ENCODE measurements at places on chromosomes 1 and 21. TPM values are rescaled to one million over a fixed set of nuclear protein-coding genes. Genes with fewer than 3 reads are reported as not detected.

DNA sequence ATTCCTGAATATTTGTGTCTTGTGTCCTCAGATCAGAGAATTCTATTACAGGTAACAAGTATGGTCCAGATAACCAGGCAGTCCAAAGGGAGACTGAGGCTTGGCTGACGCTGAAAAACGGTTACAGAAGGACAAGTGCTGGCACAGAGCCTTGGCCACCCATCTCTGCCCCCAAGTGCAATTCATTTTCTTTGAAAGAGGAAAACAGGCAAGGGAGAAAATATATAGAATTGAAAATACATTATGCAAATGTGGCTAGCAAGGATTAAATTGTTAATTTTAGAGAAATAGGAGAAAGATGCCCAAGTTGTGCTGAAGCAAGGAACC lies 1.2 kb downstream of the SORT1 start:
- no peak for DNase-seq
- H3K27ac ChIP-seq = peak overlapping the region; percentile 15
- H3K4me3 ChIP-seq = peak overlapping the region; percentile 97
- no peaks in the 10 kb centered on the region for H3K36me3 ChIP-seq
- H3K27me3 ChIP-seq = no peaks in the 10 kb centered on the region
- peaks cover 25% of the 10 kb centered on the region for H3K4me1 ChIP-seq

The OXCT2 gene
- total RNA-seq = 0.37 TPM

GRCh38 chr1:15722836-15723532 lies 13.1 kb upstream of the SLC25A34 start:
- peaks cover 6% of the 10 kb centered on the region for H3K27me3 ChIP-seq
- peak overlapping the region; percentile 88 for H3K27ac ChIP-seq

The SYT6 gene
- total RNA-seq = 11.1 TPM

The SPRR2G gene
- not detected for total RNA-seq

DNA sequence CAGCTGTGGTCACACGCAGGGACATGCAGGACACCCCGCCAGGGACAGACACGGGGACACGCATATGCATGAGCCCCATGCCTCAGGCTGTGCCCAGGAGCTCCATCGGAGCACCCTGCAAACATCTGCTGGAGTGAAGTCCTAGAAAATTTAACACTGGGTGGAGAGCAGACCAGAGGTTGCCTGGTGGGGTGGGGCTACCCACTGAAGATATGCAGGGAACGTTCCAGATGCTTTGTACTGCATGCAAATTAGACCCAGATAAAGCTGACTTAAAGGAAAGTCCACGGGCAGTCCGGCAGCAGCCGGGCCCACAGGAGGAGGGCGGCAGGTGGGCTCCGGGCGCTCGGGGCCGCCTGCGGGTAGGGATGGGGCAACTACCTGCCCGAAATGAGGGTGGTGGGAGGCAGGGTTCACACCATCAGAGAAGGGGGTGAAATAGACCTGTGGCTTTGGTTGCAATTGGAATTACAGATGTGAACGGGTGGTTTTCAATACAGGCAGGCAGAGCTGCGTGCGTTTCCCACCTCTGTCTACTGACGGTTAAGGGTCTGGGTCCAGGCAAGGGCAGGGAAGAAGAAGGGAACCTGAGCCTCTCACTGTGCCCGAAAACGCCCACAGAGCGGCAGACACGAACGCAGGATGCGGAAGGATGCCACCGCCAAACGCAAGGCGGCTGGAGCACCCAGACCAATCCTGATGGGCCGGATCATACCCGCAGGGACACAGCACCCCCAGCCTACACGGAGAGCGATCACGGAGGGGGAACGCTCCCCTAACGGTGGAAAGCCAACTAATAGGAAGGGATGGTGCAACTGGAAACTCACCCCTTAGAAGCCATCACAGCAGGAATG lies 21.0 kb downstream of the CFAP74 start:
- peaks cover 10% of the 10 kb centered on the region for H3K27me3 ChIP-seq
- no peak overlapping the region for H3K4me3 ChIP-seq
- no peak overlapping the region for H3K27ac ChIP-seq
- H3K4me1 ChIP-seq = no peaks in the 10 kb centered on the region

DNA sequence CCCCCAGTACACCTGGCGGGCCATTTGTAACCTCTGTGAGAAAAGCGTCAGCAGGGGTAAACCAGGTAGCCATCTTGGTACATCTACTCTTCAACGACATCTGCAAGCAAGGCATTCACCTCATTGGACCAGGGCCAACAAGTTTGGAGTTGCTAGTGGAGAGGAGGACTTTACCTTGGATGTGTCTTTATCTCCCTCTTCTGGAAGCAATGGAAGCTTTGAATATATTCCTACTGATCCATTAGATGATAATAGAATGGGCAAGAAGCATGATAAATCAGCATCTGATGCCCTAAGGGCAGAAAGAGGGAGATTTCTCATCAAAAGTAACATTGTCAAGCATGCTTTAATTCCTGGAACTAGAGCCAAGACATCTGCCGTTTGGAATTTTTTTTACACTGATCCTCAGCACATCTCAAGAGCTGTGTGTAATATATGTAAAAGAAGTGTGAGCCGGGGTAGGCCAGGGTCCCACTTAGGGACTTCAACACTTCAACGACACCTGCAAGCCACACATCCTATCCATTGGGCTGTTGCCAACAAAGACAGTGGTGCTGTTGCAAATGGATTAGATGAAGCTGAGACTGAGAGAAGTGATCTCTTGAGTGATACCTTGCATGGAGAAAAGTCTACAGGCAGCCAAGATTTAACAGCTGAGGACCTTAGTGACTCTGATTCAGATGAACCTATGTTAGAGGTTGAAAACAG lies 2.7 kb downstream of the ZBED6 start:
- peaks cover 10% of the 10 kb centered on the region for H3K36me3 ChIP-seq
- H3K4me3 ChIP-seq = no peak overlapping the region
- no peak overlapping the region for H3K27ac ChIP-seq
- peaks cover 7% of the 10 kb centered on the region for H3K27me3 ChIP-seq
- no peak for DNase-seq

The RIT1 gene
- total RNA-seq = 35.9 TPM

GRCh38 chr1:202160377-202160940 lies at the start of gene PTPN7:
TSS of gene PTPN7 (minus strand) at chr1:202160602. CDS start at chr1:202159402, 1,200 bp downstream.
- DNase-seq = no peak
- peaks cover 10% of the 10 kb centered on the region for H3K27me3 ChIP-seq
- H3K27ac ChIP-seq = peak within 1 kb of the TSS; percentile 11
- H3K4me1 ChIP-seq = peaks cover 14% of the 10 kb centered on the region

GRCh38 chr1:86207323-86207722 lies 50.8 kb upstream of the COL24A1 start:
- H3K27me3 ChIP-seq = peaks cover 2% of the 10 kb centered on the region
- no peak for DNase-seq
- H3K36me3 ChIP-seq = no peaks in the 10 kb centered on the region
- H3K4me3 ChIP-seq = no peak overlapping the region
- H3K4me1 ChIP-seq = no peaks in the 10 kb centered on the region

- H3K27me3 ChIP-seq = no peaks in the 10 kb centered on the region
- no peak for DNase-seq
- H3K27ac ChIP-seq = no peak overlapping the region
Measured at GRCh38 chr21:39332175-39332574, 16.7 kb downstream of the HMGN1 start.

DNA sequence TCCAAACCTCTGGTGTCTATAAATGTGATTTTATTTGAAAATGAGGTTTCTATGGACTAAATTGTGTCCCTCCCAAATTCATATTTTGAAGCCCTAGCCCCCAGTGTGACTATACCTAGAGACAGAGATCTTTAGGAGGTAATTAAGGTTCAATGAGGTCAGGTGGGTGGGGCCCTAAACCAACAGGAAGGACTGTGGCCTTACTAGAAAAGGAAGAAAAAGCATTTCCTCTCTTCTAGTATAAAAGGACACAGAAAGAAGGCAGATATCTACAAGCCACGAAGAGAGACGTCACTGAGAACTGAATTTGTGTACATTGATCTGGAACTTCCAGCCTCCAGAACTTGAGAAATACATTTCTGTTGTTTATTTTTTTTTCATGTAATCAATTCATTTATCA lies 123.1 kb upstream of the RUNX1 start:
- no peak for DNase-seq
- H3K4me1 ChIP-seq = no peaks in the 10 kb centered on the region
- peaks cover 2% of the 10 kb centered on the region for H3K27me3 ChIP-seq
- H3K4me3 ChIP-seq = no peak overlapping the region
- no peak overlapping the region for H3K27ac ChIP-seq

DNA sequence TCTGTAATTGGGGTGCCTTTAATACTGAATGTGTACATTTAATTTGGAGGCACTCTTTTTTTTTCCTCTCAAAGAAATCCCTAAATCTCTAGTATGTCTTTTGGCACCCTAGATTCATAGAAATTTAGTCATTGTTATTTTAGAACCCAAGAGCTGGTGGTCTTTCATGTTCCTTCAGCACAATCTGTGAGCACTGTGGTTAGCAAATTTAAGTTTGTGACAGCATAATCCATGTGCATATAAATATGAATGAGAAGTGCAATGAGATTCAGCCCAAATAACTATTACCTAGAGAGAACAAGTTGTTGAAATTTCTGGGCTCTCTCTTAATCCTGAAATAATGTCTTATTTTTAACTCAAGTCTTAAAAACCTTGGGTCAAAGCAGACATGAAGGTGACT lies 4.5 kb downstream of the PPP1R8 start:
- H3K36me3 ChIP-seq = no peaks in the 10 kb centered on the region
- H3K27ac ChIP-seq = no peak overlapping the region
- no peak for DNase-seq
- H3K27me3 ChIP-seq = no peaks in the 10 kb centered on the region
- H3K4me3 ChIP-seq = no peak overlapping the region

The SELL gene
- total RNA-seq = not detected

DNA sequence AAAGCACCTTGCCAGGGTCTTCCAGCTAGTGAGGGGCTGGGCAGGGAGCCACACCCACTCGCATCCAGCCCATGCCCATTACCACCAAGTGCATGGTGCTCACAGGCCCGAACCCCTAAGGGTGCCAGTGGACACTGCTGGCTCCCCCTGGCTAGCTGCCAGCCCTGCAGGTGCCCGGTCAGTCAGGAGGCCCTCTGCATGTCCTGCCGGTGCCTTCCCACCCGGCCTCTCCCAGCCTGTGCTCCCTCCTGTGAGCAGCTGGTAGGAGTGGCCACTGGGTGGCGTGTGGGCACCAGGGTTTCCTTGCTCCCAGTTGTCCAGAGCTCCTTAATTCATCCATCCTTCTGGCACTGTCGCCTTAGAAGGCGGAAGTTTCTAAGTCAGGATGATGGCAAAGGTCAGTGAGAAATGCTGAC lies 33.4 kb downstream of the QSOX1 start:
- H3K36me3 ChIP-seq = peaks cover 27% of the 10 kb centered on the region
- no peak overlapping the region for H3K27ac ChIP-seq
- peaks cover 22% of the 10 kb centered on the region for H3K27me3 ChIP-seq
- DNase-seq = peak; percentile 84
- peaks cover 28% of the 10 kb centered on the region for H3K4me1 ChIP-seq

DNA sequence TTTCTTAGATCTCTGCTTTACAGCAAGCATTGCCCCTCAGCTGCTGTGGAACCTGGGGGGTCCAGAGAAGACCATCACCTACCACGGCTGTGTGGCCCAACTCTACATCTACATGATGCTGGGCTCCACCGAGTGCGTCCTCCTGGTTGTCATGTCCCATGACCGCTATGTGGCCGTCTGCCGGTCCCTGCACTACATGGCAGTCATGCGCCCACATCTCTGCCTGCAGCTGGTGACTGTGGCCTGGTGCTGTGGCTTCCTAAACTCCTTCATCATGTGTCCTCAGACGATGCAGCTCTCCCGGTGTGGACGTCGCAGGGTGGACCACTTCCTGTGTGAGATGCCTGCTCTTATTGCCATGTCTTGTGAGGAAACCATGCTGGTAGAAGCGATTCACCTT lies 33.4 kb upstream of the OR2B11 start:
- no peak overlapping the region for H3K27ac ChIP-seq
- no peak for DNase-seq
- H3K4me1 ChIP-seq = no peaks in the 10 kb centered on the region
- H3K27me3 ChIP-seq = no peaks in the 10 kb centered on the region
- no peaks in the 10 kb centered on the region for H3K36me3 ChIP-seq
- H3K4me3 ChIP-seq = no peak overlapping the region

- no peak for DNase-seq
- H3K36me3 ChIP-seq = no peaks in the 10 kb centered on the region
- no peaks in the 10 kb centered on the region for H3K4me1 ChIP-seq
- H3K27me3 ChIP-seq = no peaks in the 10 kb centered on the region
Measured at GRCh38 chr1:84247425-84248220, 53.9 kb upstream of the SAMD13 start.

- peaks cover 7% of the 10 kb centered on the region for H3K36me3 ChIP-seq
- peaks cover 3% of the 10 kb centered on the region for H3K27me3 ChIP-seq
- no peak overlapping the region for H3K27ac ChIP-seq
- DNase-seq = no peak
- H3K4me3 ChIP-seq = no peak overlapping the region
- H3K4me1 ChIP-seq = peaks cover 1% of the 10 kb centered on the region
Measured at GRCh38 chr1:59367301-59368007, 70.6 kb downstream of the FGGY start.

- no peak overlapping the region for H3K27ac ChIP-seq
- peaks cover 2% of the 10 kb centered on the region for H3K27me3 ChIP-seq
- no peaks in the 10 kb centered on the region for H3K36me3 ChIP-seq
- no peak overlapping the region for H3K4me3 ChIP-seq
Measured at GRCh38 chr1:225711236-225711937, 58.5 kb upstream of the ENAH start.

- peaks cover 5% of the 10 kb centered on the region for H3K27me3 ChIP-seq
- H3K36me3 ChIP-seq = peaks cover 6% of the 10 kb centered on the region
- H3K27ac ChIP-seq = no peak overlapping the region
- no peak overlapping the region for H3K4me3 ChIP-seq
Measured at GRCh38 chr1:21378705-21379494, 61.0 kb upstream of the NBPF3 start.

GRCh38 chr1:47812904-47813514 lies 184.2 kb downstream of the TRABD2B start:
- peaks cover 7% of the 10 kb centered on the region for H3K27me3 ChIP-seq
- H3K27ac ChIP-seq = no peak overlapping the region
- peaks cover 5% of the 10 kb centered on the region for H3K36me3 ChIP-seq
- H3K4me3 ChIP-seq = no peak overlapping the region
- peaks cover 17% of the 10 kb centered on the region for H3K4me1 ChIP-seq

The HSD3B2 gene
- not detected for total RNA-seq

DNA sequence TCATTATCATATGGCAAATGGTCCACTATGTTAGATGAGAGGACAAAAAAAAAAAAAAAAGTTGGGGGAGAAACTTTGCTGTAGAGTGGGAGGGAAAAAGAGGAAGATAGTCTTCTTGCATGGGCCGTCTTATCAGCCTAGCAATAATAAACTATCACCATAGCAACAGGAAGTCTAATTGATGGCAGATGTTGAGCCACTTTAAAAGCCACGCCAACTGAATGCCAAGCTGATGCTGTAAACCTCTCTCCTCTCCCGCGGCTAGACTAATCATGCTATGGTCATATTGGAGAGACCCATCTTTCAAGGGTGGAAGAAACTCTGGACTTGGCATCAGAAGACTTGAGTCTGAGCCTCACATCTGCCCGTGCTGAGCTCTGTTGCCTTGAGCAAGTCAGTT lies 122.2 kb upstream of the HOOK1 start:
- no peak overlapping the region for H3K4me3 ChIP-seq
- H3K27ac ChIP-seq = no peak overlapping the region
- peaks cover 23% of the 10 kb centered on the region for H3K4me1 ChIP-seq

- H3K4me3 ChIP-seq = no peak overlapping the region
- H3K4me1 ChIP-seq = peaks cover 2% of the 10 kb centered on the region
- H3K36me3 ChIP-seq = peaks cover 28% of the 10 kb centered on the region
- peaks cover 1% of the 10 kb centered on the region for H3K27me3 ChIP-seq
- no peak overlapping the region for H3K27ac ChIP-seq
- DNase-seq = no peak
Measured at GRCh38 chr1:33548319-33548718, 75.9 kb downstream of the ZSCAN20 start.

GRCh38 chr1:53341521-53341895 lies 13.6 kb upstream of the LRP8 start:
- no peaks in the 10 kb centered on the region for H3K27me3 ChIP-seq
- no peaks in the 10 kb centered on the region for H3K36me3 ChIP-seq
- H3K27ac ChIP-seq = no peak overlapping the region
- no peak for DNase-seq

The TEKT2 gene
- total RNA-seq = 1.6 TPM
